Astrocyte of the hippocampus (primary cell): ENCODE measurements at places on chromosomes 7 and 10.

DNA sequence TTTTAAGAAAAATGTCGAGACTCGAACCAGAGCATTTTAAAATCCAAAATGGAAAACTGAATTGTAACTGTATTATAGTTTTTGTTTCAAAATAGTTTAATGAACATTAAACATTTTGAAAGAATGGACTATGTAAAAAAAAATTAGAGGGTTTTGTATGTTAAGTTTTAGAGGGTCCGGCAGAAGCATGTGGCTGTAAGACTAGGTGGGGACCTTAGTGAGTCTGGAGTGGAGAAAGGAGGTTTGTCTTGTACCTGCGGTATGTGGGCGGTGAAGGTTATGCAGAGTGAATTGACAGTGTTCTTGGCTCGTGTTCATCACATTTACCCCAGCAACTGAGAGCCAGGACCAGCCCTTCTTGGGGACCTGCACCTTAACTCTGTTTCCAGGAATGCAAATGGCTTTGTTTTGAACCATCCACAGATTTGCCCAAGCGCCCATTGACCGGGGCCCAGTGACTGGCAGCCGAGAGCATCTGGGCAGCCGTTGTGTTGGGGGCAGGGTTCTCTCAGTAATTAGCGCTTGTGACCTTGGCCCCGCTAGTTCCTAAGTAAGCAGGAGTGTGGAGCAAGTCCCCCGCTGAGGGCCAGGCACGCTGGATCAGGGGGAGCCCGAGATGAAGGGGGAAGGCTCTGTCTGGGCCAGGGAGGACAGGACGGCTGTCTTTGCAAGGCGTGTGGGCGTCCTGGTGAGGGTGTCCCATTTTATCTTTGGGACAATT lies 1.4 kb upstream of the KLF6 start:
- peak; percentile 76 for DNase-seq

DNA sequence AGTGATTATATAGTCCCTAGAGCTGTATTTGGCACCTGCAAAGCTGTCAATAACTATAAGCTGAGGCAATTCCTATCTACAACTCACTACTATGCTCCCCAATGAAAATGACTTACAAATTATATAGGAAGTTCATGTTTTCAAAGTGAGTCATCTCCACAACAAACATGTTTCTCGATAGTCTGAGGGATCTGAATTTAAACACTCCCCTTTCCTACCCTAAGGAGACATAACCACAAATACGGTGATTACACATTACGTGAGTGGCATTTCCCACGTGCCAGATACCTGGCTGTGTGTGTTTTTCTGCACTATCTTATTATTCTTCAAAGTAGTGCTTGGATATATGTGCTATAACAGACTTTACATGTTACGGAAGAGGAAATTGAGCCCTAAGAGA lies 122.5 kb upstream of the C1QL3 start:
- DNase-seq, result peak; percentile 30

DNA sequence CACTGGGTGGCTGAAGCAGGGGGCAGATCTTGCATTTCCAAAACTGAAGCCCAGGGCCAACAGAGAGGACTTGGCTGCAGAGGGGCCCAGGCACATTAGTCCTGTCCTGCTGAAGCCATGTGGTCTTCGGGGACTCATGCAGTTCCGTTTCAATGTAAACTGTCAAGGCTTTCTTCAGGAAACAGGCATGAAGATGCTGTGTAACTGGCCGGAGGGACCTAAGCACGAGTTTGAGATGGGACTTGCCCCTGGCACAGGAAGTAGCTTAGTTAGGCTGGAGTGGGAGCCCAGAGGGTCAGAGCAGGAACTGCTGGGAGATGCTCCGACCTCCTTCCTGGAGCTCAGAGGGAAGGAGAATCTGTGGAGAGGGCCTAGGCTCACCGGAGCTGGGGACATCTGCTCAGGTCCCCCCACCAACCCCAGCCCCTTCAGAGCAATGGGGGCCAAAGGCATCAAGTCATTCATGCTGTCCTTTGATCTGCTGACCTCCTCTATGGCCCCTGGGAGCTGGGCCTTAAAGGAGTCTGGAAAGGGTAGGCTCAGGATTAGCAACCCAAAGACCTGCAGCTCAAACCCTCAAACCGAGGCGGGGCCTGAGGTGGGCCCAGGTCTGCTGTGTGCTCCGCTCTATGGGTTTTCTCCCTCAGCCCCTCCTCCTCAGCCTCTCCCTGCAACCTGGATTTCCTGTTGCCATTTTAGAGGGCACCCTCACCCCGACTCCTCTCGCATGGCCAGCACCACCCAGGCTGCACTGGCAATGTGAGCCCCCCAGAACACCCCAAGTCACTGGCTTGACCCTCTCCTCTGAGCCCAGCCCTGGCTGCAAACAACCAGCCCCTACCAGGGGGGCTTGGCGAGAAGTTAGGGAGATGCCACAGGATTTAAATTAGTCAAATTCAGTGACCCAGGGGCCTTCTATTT lies 4.4 kb upstream of the MNX1 start:
- no peak for DNase-seq

DNA sequence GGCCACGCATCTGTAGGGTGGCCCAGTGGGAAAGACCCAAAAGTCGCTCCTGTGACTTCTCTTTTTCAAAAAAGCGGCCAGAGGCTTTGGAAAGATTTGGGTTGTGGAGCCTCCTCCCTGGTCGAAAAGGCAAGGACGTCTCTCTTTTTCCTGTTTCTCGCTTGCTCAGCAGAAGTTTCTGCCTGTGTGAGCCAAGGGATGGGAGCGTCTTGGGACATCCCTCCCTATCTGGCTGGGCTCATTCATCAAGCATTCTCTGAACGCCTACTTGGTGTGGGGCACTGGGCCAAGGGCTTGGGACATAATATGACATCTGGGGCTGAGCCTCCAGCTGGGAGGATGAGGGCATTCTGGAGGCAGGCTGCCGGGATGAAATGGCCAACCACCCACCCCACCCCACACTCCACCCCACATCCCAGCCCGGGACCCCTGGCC lies 120.9 kb downstream of the C10orf105 start:
- DNase-seq, result peak; percentile 16

GRCh38 chr7:54961391-54961790 lies 57.4 kb upstream of the EGFR start:
- DNase-seq, result no peak

DNA sequence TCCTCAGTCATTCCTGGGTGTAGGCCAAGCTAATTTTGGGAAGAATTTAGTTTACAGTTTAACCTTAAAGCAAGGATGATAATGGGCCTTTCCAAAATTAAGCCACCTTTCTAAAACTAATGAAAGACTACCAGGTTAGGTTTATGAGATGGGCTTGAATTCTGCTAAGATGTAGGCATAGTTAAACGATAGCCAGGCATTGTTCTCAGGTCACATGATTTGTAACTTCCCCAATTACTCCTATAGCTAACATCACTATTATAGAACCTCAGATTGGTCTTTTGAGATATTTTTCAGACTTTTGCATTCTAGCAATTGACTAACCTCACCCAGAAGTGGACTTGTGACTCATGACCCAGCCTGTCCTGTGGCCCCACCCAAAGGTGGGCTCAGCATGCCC lies 7.0 kb upstream of the NUB1 start:
- DNase-seq, result no peak

GRCh38 chr7:156640949-156641485 lies 443 bp downstream of the RNF32 start:
- no peak for DNase-seq

DNA sequence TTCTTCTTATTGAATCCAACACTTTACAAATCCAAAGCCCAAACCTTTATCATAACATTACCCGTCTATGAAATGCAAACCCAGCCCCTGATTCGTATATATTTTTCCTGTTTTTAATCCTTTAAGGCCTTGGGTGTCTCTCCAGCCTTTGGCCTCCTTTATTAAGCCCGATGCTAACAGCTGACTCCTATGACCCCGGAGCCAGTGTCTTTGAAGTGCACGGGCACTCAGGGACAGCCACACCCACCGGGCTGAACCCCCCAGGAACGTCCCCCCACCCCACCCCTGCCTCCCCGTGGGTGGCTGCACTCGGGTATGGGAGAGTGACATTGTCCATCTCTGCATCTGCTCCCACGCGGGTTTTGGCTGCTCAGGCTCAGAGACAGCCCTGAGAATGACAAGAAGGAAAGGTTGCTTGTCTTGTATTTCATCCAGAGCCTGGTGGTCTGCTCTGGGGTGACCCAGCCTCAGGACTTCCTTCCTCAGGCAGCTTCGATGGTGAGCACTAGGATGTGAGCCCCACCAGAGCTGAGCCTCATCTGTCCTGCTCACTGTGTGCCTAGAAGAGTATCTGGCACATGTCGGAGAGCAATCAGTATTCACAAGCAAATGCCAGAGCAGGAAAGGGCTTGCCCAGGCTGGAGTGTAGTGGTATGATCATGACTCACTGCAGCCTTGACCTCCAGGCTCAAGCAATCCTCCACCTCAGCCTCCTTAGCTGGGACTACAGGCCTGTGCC lies 210.4 kb downstream of the SKIDA1 start:
- DNase-seq, result peak; percentile 65

- DNase-seq, result peak; percentile 92
These were observed at the start of gene MYOF for GRCh38 chr10:93482145-93482834. Gene MYOF (minus strand): TSS chr10:93482334. CDS start chr10:93482194, 140 bp downstream.

- DNase-seq, result no peak
These were observed 39.5 kb downstream of the TSPAN14 start for GRCh38 chr10:80493522-80494051.

DNA sequence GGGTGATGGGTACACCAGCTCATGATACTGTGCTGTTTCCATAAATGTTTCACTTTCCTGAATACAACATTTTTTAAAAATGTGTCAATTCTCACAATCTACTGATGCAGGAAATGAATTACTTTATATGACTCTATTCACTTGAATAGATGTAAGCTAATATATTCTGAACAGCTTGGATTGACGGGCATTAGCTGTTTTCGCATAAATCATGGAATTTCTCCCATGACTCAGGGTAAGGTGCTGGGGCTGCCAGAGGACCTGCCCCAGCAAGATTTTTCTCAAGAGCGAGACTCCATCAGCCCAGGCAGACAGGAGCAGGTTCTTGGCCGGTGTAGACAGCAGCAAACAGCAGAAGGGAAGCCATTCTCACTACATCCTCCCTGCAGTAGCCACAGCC lies 107.1 kb downstream of the PFKFB3 start:
- peak; percentile 16 for DNase-seq

GRCh38 chr10:132476146-132477065 lies 61.2 kb upstream of the INPP5A start:
- DNase-seq, result no peak

DNA sequence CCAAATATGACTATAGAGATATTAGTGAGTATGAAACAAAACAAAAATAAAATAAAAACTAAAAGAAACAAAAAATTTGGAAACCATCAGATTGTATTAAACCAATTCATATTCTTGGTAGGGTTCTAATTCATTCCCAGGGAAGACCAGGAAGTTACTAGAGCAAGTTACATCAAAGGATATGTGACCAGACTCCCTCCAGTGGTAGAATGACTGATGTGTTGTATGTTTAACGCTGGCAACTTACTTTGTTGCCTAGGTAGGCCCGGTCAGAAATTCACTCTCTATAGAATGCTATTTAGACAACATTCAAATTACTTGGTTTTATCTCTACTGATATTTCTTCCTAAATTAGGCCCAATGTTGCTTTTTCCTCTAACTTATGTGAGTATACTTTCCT lies 5.2 kb downstream of the PHYHIPL start:
- peak; percentile 81 for DNase-seq

- no peak for DNase-seq
These were observed 36.2 kb downstream of the UNCX start for GRCh38 chr7:1268866-1269265.

- peak; percentile 62 for DNase-seq
These were observed 9.9 kb downstream of the AIFM2 start for GRCh38 chr10:70122742-70123141.

DNA sequence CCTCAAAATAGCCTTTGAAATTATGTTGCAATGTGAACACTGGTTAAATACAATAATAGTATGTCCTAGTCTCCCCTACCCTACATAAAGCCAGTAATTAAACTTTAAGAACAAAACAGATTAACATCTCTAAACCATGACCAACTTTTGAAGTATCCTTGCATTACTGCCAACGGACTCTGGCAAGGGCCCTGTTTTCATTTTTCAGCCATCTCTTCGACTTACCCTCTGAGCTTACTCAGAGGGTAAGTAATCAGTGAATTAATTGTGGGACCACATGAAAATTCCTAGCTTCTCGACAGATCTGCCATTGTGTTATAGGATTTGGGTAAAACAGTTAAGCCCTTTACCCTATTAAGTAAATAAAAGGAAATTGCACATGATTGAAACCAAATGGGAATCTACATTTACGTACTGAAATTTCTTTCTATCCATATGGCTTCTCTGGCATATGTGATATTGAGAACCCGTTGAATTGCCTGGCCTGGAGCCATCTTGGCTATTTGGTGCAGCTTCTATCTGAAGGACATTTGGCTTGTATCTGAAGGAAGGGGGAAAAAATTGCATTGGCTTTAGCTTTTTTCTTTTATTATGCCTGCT lies 39.6 kb downstream of the DYNC1I1 start:
- DNase-seq, result peak; percentile 67

- no peak for DNase-seq
These were observed 2.4 kb upstream of the CRPPA start for GRCh38 chr7:16423761-16424160.

- DNase-seq, result peak; percentile 69
These were observed 32.6 kb downstream of the PIP4K2A start for GRCh38 chr10:22681783-22682183.

DNA sequence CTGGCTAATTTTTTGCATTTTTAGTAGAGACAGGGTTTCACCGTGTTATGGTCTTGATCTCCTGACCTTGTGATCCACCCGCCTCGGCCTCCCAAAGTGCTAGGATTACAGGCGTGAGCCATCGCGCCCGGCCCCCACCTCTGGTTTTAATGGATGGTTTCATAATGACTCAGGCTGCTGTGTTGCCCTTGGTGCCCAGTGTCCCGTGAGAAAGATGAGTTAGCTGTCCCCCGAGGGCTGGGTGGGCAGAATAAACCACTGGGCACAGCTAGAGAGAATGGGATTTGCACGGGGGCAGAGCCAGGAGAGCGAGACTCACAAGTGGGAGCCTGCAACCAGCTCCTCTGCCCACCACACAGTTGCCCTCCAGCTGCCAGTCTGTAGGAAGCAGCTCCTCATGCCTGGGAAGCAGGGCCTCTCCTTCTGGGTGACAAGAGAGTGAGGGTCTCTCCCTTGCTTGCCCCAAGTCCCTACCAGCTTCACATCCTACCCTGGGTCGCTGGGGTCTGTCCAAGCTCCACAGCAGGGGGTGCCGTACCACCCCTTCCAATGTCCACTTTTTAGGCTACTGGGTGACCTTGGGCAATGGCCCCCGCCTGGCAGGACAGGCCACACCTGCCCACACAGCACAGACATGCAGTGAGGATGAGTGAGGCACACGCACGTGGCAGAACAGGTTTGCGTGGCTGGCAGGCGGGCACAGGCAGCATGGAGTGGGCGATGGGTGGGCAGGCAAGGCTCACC lies 16.1 kb upstream of the NDST2 start:
- DNase-seq, result peak; percentile 57

- no peak for DNase-seq
These were observed 31.6 kb downstream of the GSDME start for GRCh38 chr7:24725554-24726241.

- DNase-seq, result peak; percentile 84
These were observed 21.3 kb downstream of the TMEM176B start for GRCh38 chr7:150778738-150779301.

- DNase-seq, result no peak
These were observed 2.0 kb downstream of the XRCC2 start for GRCh38 chr7:152673897-152674296.
